ENCODE measurements at places on chromosomes 7 and 10.

DNA sequence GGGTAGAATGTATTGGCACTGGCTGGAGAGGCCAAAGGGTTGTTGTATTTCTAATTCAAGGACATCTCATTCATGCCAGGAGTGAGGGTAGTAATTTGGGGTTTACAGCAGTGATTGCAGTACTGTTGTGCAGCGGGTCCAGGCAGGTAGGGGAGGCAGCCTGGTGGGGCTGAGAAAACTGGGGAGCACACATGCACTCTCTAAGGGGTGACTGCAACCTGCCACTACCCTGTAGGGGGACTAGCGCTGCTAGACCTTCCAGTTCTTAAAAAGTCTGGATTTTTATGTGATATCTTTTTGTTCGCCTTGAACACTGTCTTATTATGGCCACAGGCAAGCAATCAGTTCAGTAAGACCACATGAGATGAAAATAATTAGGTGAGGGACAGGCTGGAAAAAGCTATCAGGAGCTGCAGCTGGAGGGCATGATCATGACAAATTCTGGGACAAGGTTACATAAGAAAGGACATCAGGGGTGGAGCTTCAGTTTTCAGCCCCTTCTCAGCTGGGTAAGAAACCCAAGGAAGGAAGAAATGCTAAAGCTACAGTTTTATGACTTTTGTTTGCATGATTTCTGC is 149.0 kb downstream of the ARHGAP21 start:
- no peak for DNase-seq

DNA sequence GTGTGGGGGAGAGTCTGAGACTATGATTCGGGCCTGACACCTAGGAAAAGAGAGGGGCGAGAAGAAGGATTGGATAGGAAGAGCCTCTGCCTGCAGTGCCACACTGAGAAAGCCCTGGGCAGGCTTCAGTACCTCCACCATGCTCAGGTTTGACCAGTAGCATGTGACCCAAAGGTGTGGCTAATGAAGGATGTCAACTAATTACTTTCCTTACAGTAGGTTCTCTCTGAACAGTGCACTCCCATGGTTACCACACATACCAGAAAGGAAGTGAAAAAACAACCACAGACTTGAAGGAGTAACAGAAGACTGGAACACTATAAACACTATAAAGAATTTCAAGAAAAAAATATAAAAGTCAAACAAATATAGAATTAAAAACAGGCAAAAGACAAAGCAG is 46.2 kb downstream of the SEM1 start:
- DNase-seq: no peak

- DNase-seq: no peak
Observed at GRCh38 chr10:71711052-71711623, 8.4 kb downstream of the C10orf105 start.

- DNase-seq: no peak
Observed at GRCh38 chr10:51860257-51860656, 160.9 kb upstream of the CSTF2T start.

- DNase-seq: no peak
Observed at GRCh38 chr10:59655309-59655708, 54.3 kb downstream of the SLC16A9 start.

DNA sequence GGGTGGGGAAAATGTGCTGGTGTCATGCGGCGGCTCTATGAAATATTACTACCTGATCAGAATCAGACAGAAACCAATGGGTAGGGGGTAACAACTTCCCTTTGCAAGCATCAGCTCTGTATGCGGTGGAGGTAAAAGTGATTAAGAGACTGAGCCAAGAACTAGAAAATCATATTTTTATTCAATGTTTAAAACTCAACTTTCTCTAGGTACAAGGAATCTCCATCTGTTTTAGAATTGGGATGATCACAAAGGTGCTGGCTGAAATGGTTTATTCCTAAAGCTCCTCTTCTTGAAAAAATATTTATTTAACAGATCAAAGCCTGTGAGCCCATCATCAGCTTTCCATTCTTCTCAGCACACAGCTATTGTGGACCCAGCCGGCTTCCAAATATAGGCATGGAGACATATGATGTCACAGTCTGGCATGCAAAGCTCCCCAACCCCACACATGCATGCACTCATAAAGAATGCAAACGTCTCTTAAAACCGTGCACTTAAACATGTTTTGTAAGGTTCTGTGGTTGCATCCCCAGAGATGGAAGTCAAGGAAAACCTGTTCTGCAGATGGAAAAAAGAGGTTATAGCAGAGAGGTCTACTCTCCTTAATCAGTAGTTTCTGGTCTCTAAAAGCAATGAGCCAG is 126.0 kb downstream of the SKIDA1 start:
- no peak for DNase-seq

- no peak for DNase-seq
Observed at GRCh38 chr7:127928222-127928621, 103.0 kb downstream of the LRRC4 start.

GRCh38 chr7:16514729-16515128 is 11.9 kb upstream of the LRRC72 start:
- DNase-seq: no peak

DNA sequence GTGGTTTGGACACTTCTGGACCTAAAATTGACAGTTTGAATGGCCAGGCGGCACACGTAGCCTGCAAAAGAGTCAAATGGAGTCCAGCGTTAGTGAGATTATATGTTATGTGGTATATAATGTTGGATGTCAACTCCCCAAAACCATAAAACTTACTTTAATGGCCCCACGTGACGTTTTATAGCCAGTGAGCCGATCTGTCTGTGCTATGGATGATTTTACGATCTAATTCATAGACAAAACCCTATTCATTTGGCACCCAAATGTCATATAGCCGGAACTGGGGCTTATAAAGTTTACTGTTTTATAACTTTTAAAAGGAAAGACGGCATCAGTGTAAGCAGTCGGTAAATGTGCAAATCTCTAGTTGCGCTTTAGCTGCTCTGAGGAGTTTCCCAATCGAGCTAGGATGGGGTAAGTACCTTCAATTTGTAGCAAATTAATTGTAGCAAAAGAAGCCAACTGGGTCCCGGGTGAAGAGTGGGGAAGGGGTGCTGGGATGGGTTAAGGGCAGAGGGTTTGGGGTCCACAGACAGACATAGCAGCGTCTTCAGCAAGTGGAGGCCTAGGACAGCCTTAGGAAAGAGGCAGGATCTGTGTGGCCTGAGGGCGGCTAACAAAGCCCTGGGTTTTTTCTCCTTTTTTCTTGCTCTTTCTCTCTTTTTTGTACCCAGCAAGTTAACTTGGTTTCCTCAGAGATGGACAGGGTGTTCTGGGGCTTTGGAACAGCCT is 3.2 kb downstream of the HOXA5 start:
- no peak for DNase-seq

GRCh38 chr10:1954300-1954699 is 217.0 kb upstream of the ADARB2 start:
- DNase-seq: no peak

- DNase-seq: no peak
Observed at GRCh38 chr10:95500649-95501048, 60.5 kb downstream of the SORBS1 start.

- no peak for DNase-seq
Observed at GRCh38 chr10:31650010-31650409, 278.6 kb downstream of the ARHGAP12 start.

DNA sequence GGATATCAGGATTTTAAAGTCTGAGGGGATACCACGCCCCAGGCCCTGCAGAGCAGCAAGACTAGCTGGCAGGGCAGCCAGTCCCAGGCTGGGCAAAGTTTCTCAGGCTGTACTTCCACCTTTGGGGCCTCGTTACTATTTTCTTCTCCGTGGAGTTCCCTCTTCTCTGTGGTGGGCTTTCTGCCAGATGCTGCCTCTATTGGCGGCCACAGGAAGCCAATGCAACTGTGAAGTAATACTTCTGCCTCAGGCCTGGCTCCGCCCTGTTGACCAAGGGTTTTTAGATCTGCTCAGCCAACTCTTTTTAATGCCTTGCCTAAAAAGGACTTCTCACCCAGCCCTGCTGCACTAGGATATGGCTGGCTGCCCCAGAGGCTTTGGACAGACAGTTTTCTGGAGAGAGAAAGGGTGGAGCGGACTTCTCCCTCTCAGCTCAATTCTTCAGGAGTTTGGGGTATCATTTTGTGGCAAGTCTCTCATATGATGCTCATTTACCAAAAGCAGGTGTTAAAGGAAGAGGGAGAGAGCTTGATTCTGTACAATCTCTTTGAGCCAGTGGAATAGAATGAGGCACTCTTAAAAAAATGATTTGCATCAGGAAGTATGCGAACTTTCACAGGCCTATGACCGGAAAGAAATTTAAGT is 67.4 kb downstream of the HHEX start:
- DNase-seq: no peak

GRCh38 chr10:121608469-121609190 is 10.4 kb upstream of the FGFR2 start:
- no peak for DNase-seq

- DNase-seq: no peak
Observed at GRCh38 chr7:124171068-124171467, 138.2 kb upstream of the TMEM229A start.

DNA sequence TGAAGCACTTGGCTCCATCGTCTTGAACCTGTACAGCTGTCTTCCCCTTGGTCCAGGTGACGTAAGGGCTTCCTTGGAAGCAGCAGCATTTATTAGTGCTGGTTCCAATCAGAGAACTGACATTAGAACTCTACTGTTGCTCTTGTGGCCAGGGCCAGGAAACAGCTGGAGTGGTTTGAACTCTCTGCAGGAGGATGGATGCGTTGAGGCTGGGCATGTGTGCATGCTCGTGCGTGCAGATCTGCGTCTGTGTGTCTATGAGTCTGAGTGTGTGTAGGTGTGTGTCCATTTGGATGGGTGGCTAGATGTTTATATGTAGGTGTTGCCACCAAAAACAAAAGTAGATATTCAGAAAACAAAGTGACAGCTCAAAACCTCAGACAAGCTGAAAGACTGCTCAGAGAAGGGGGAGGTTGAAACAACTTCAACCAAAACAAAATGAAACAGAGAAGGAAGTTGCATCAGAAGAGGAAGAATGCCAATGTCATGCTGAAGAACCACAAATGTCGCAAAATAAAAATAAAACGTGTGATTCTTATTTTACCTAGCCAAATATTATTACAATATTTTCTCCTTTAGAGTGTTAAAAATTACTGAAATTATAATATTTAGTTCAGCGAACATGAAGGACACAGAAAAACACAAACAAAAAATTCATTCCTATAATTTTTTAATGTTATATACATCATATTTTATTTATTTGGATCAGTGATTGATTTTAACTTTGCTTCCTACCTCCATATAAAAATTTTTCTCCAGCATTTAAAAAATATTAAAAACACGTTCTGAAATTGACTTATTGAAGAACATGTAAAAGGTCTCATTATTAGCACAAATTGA is 96.1 kb upstream of the MKLN1 start:
- DNase-seq: peak; percentile 29

GRCh38 chr10:71293446-71294084 is 25.5 kb upstream of the SLC29A3 start:
- no peak for DNase-seq

DNA sequence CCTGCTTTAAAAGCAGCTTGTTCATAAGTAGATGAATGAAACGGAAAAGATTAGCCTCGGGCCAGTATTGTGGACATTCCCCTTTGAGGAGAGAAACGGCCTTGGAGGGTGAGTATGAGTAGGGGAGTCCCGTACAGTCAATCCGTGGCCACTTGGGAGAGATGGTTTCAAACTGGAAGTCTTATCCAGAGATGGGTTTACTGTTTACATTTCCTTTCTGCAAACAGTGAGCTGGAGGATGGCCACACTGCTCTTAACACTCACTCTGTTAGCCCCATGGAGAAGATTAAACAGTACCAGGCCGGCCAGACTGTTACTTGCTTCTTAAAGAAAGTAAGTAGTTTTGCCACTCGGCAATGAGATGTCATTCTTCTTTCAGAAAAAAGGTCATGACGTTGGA is 20.3 kb downstream of the CALHM2 start:
- no peak for DNase-seq

- DNase-seq: no peak
Observed at GRCh38 chr7:36155811-36156361, 2.8 kb downstream of the EEPD1 start.

DNA sequence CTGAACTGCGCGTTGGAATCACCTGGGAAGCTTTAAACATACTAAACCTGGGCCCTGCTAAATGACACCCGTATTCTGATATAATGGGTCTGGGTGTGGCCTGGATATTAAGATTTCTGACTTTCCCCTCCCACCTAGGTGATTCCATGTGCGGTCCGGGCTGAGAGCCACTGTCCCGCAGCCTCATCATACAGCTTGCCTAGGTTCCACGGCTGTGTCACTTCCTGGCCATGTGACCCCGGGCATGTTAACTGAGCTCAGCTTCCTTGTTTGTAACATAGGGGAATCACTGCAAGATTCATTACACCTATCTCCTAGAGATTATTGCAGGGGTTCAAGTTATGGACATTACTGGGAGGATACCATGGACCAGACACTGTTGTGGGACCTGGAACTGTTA is 472.7 kb upstream of the GALNT17 start:
- no peak for DNase-seq

DNA sequence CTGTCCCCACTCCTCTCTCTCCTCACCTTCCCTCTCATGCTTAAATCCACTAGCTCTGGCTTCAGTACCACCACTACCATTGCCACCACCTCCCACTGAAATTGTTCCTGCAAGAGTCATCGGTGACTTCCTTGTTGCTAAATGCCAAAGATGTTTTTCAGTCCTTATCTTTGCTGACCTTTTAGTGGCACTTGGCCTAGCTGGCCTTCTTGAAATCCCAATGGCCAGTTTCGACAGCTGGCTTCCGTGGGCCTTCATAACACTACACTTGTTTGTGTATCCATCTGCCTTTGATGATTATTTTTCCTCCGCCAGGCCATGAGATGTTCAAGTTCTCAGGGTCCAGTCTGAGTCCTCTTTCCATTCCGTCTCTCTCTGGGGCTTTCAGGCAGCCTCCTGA is 118.2 kb upstream of the NANOS1 start:
- no peak for DNase-seq

DNA sequence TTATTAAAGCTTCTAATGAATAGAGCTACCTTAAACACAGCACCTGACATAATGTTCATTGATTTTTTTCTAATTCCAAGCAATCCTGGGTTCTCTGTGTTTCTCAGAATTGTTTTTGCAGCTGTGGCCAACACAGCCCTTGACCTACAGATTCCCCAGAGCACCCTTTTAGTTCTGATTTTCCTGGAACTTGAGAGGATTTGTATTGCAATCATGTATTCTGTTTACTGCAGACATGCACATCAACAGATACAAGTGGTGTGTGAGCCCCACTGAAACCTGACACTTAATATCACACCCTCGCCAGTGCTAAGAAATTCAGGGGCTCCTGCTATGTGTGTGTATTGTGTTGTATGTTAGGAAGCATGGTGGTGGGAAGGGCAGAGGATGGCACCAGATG is 344.2 kb upstream of the POM121L12 start:
- no peak for DNase-seq

DNA sequence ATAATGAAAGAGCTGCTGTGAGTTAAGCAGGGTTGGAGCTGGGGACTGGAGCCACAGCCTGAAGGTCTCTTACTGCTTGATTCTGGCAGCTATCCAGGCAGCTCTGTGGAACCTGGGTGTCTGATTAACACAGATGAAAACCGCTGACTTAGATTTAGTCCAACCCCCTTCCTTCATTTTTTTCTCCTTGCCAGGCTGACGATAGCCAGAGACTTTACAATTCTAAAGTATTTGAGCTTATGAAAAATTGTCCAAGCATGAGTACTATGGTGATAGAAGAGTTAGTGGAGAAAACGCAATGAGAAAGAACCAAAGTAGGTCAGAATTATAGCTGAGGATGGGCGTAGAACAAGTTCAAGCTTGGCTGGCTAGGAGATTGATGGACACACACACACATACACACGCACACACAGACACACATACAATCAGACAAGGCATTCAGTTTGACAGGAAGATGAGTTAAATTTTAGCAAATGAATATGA is 13.5 kb upstream of the GPR85 start:
- no peak for DNase-seq
